ENCODE measurements at places on chromosomes 4 and X.

DNA sequence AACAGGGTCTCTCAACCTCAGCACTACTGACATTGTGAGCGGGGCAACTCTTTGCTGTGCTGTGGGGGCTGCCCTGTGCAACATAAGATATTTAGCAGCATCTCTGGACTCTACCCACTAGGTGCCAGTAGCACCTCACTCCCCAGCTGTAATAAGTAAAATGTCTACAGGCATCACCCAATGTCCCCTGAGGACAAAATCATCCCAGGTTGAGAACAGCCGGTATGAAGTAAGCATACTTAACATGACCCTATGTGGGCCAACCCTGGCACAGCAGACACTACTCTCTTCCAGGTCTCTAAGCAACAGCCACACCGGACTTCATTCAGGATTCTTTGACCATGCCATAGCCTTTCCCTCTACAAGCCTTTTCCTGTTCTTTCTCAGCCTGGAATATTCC lies 10.5 kb upstream of the MGST2 start:
- peak; percentile 6 for DNase-seq

- DNase-seq: no peak
Observed at GRCh38 chr4:153593161-153593560, 90.9 kb upstream of the TLR2 start.

DNA sequence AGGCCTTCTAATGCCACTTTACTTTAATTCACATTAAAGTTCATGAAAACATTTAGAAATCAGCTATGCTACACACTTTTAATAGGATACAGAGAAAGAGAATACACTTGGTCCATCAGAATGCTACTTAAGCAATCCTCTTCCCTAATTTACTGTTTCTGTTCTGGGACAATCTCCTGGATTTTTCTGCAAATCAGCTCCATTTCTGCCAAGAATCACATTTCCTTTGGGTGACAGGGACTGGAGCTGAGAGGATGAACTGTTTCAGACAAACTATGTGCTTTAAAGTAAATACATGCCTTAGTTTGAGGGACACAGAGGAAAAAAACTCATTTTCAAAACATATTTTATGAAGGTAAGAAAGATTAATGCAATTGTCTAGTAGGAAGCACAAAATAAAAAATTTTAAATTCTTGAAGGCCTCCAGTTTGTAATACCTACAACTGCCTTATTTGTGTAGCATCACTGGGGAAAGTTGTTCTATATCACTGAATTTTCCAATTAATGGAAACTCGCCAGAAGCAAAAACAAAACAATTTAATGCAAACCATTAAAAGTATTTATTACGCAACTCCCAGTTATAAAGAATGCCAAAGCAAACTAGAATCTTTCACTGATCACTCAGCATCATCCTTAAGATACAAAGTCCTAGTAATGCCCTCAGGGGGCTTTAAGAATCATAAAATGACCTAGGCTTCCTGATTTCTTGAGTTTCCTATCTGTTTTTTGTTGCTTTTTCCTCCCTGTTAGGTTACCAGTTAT lies 36.3 kb downstream of the BCLAF3 start:
- no peak for DNase-seq

DNA sequence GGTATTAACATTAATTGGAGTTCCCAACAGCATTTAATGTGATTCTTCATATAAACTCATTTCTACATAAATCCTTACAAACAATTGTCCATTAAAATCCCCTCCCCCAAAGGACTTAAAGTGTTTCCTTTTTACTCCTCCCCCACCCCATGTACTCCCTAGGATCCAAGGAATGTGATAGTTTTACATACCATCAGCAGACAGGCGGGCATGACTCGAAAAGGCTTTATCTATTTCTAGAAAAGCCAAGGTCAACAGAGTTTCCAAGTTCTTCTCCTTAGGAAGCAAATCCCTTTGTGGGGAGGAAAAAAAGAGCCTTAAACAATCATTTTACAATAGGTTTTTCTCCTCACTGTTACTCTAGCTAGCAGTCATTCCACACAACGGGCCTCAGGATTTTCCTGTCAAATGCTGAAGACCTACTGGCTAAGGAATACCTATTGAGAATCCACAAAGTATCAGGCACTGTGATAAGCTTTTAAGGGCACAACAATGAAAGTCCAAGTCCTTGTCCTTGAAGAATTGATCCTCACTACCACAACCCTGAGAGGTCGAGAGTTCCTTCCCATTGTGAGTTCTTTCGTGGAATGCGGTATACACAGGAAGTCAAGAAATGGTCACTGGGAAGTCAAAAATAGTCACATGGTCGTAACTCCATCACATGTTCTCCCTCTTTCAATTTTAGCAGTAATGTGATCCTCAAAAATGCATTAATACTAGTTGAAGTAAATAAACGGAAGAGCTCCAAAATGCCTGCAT lies 7.2 kb downstream of the PPM1K start:
- DNase-seq: no peak

- no peak for DNase-seq
Observed at GRCh38 chr4:151356510-151356909, 31.1 kb upstream of the SH3D19 start.

DNA sequence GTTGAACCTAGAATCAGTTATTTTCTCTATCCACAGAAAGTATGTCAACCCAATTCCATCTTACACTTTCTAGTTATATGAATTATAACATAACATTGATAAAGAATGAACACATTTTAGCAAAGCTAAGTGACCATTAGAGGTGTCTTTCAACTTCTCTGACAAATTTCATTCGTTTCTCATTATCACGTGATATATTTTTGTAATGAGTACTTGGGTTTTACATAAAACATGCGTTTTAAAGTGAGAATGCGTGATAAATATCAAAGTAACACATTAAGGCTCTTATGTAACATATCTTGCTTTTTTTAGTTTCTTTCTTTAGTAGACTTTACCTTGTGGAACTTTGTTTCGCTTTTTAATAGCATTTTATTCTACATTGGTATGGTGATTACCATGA lies 1715.1 kb upstream of the IGFBP7 start:
- DNase-seq: no peak

GRCh38 chrX:32280921-32281320 lies 930.4 kb downstream of the DMD start:
- no peak for DNase-seq

DNA sequence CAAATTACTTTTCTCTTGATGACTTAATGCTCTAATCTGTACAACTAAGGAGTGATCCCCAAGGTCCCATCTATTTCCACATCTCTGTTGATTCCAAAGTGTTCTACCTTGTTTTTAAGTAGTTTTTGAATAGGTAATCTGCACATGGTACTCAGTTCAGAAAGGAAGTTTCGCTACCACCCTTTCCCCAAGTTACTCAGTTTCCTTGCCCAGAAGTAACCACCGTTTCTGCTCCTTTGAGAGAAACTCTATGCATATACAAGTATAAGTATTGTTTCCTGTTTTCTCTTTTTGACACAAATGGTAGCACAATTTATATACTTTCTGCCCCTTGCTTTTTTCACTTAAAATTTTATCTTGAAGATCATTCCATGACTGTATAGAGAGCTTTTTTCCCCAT lies 18.1 kb downstream of the TMEM154 start:
- no peak for DNase-seq

GRCh38 chrX:81390237-81390636 lies 188.3 kb downstream of the SH3BGRL start:
- DNase-seq: no peak

DNA sequence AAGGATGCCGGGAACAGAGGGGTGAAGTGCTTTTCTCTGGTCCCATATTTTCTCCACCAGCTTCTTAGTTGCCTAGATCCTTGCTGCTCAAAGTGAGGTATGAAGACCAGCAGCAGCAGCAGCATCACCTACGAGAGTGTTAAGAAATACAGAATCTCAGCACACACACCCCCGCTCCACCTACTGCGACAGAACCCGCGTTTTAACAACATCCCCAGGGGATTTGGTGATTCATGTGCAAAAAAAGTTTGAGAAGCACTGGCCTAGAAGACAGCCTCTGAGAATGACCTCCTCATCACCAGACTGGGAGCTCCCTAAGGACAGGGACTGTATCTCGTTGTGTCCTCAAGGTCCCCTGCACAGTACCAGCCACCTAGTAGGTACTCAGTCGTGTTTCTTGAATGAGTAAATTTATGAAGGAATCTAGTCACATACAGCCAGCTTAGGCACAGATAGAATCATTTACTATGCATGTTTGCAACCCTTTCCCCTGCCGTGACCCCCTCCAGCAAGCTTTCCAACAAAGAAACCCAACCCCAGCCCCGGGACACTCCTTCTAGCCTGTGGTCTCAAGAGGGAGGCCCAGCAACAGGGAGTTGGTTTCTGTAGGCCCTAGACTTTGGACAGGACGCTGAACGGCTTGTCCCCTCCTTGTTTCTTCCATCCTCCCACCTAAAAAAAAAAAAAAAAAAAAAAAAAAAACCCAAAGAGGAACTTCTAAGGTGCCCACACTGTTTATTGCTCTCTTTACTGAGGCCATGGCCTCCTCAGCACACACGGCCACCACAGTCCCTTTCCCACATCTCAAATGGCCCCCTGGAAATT lies 21.5 kb downstream of the RTL5 start:
- no peak for DNase-seq

DNA sequence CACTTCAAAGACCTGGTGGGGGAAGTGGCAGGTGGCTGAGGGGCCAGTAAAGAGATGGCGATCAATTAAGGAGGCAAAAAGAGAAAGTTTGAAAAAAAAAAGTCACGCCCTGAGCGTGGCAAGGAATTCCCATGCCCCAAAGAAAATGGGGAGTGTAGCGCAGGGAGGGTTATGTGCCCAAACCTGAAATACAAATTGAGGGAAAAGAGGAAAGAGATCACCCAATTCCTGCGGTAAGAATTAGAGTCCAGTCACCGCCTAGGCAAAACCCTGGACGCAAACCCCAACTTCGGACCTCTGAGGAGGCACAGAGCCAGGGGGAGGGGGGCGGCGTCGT lies 595 bp downstream of the ENOX2 start:
- DNase-seq: no peak

- no peak for DNase-seq
Observed at GRCh38 chrX:48589482-48590162, 7.7 kb upstream of the WDR13 start.

GRCh38 chr4:104971462-104971861 lies 175.2 kb upstream of the TET2 start:
- no peak for DNase-seq

DNA sequence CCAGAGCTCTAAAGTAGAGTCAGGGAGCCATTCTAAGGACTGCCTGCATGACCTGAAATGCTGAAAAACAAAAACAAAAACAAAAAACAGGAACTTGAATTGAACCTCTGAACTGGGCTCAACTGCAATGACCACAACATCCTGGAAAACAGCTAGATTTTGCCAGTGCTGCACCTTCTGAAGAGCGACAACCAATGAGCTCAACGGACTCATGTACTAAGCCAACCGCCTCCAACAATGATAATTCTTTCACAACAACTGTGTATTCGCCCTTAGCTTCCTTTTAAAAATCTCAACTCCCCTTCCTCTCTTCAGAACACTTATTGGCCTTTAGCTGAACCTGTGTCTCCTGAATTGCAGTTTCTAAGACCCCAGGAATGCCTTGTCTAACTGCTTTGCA lies 69.8 kb downstream of the HAUS3 start:
- DNase-seq: no peak

DNA sequence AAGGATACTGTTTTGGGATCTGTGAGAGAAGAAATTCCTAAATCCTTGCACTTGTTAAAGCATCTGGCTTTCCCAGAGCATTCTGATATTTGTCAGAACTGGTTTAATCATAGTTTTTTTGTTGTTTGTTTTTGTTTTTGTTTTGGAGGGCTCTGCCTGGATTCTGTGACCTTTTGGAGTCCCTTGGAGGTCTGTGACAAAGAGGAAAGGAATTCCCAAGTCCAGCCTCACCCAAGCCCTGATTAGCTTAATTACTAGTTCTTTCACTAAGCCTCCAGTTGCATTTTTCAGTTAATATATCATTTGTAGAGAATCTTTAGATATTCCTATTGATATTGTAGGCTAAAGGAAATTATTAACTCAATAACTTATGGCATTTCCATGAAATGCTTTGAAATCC lies 711 bp downstream of the ACE2 start:
- DNase-seq: no peak

DNA sequence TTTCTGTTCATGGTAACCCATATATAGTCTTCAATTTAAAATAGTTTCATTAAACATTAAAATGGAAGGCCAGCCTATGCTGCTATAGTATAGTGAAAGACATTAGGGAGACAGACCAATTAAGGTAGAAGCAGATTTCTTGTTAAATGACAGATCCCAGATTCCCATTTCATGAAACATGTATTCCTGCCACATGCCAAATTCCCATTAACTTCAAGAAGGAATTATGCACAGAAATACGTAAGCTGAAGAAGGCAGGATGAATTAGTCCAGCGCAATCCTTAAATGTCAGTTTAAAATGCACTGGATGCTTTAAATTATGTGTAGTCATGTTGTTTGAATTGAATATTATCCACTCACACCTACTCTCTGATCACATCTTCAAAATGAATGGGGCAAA lies 424.9 kb downstream of the SH2D1A start:
- no peak for DNase-seq

GRCh38 chrX:134658002-134658759 lies at the start of gene PLAC1:
Gene PLAC1 (minus strand): TSS chrX:134658471. CDS start chrX:134566682, 91,789 bp downstream.
- DNase-seq: no peak

DNA sequence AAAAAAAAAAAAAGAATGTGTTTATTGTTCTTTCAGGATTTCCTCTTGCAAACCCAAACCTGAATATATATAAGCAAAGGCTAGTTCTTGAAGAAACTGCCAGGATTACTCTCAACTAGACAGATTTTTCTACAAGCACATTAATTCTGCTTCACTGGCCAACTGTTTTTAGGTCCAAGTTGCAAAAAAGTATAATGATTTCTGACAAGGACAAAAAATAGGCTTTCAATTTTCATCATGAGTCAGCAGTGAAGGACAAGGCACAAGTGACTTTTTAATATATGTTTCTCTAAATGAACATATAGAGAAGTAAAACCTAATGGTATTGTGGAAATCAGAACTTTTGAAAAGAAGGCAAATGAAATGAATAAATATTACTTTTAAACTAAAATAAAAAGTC lies 73.7 kb downstream of the ELOVL6 start:
- no peak for DNase-seq

GRCh38 chr4:165677081-165677480 lies 196.0 kb upstream of the TLL1 start:
- no peak for DNase-seq

GRCh38 chr4:10581022-10581421 lies 103.5 kb downstream of the CLNK start:
- no peak for DNase-seq

- no peak for DNase-seq
Observed at GRCh38 chr4:16705341-16705740, 193.1 kb downstream of the LDB2 start.

DNA sequence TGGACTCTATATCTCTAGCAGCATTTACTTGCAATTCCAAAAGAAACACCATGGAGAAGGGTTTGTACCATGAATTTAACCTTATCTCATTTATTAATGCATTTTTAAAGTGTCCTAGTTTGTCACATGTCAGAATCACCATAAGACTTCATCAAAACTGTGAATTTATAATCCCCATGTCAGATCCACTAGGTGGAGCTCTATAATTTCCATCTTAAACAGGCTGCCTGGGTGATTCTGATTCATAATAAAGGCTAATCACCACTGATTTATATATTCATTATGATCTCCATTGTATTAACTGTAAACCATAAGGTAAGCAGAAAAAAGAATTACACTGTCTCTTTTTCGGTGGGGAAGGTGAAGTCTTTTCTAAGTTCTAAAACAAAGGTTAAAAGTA lies 4.0 kb downstream of the TCEAL2 start:
- DNase-seq: no peak

GRCh38 chr4:57132743-57133137 lies 22.6 kb upstream of the IGFBP7 start:
- no peak for DNase-seq

- no peak for DNase-seq
Observed at GRCh38 chr4:64271601-64272081, 137.6 kb downstream of the TECRL start.

- peak; percentile 49 for DNase-seq
Observed at GRCh38 chr4:128782076-128782715, 27.3 kb upstream of the JADE1 start.

Measured in stimulated activated CD4-positive, alpha-beta T cell treated with anti-CD3 and anti-CD28 coated beads, Interleukin-15, amount 100 ng/mL, for 24 hours (primary cell).